ENCODE measurements at places on chromosomes 2 and 18.

GRCh38 chr18:12092398-12093229, 1.0 kb upstream of the ANKRD62 start:
- no peak for DNase-seq

GRCh38 chr2:39144416-39144815, 23.6 kb upstream of the SOS1 start:
- DNase-seq: no peak

DNA sequence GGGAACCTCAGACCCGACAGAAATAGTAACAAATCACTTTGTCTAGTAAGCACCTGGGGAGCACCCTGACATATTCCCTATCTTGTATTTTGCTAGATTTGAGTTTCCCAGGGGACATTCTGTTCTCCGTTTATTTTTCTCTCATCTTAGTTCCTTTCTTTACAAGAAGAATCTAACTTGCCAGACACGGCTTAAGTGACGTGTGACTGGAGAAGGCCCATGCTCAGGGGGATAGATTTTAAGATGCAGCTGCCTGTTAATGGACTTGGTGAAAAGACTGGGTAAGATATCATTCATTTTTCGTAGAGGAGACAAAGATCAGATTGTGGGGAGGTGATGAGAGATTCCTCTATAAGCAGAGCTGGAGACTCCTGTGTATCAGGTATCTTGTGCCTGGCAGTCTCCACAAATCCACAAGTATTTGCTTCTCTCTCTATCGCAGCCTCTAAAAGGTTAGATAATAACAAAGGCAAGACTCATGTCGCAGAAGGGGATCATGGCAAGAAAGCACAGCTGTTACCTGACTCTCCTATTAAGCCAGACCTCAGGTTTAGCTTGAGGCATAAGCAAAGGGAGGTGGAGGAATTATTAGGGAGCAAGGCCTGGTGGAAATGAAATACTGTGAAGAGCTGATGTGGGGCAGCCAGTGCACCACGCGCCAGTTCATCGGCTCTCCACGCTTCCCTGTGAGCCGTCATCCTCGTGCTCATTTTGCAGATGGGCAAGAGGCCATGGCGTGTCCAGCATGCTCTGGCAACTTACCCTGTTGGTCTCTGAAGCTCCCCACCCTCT, 347.2 kb upstream of the TNP1 start:
- DNase-seq: no peak

DNA sequence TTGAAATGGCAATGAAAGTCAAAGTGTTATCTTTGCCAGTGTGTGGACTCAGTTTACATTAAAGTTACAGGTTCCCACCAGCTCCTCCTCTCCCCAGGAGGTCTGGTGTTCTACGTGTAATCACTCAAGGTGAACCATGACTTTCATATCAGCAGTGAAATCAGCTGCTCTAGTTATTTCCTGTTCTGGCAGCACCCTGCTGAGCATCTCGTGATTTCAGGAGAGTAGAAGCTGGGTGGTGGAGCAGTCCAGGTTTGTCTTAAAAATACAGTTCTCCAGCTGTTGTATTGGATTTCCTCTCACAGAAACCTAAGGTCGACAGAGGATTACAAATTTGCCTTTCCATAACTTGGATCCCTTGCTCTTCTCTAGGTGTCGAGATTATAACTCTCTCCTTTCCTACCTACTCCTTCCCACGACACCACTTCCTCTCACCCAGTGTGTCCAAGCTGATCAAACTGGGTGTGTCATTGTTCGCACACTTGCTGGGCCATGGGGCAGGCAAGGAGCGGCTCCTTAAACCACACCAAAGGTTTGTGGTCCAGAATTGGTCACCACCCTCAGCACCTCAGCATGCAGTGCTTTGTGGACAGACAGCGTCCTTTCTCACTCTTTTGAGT, 13.0 kb upstream of the ARHGAP25 start:
- peak; percentile 73 for DNase-seq

DNA sequence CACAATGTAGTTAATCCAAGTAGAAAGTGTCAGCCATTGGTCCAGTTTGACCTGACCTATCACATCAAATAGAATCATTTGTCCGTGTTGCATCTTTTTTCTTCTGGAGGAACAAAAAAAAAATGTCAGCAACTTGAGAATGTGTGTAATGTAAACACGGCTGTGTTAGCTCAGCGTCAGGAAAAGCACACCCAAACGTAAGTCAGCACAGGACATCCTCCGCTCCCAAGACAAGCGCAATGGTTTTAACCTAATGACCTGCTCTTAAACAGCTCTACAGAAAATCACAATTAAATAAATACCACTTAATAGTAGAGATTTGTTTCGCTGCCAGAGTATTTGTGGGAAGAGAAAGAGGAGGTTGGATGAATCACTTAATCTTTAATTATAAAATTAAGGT, 59.4 kb downstream of the OSR1 start:
- no peak for DNase-seq

Measured in DND-41 (cell line).